ENCODE measurements at places on chromosomes 11 and 22. TPM values are rescaled to one million over a fixed set of nuclear protein-coding genes. Genes with fewer than 3 reads are reported as not detected.

Gene PHRF1
- 55.6 TPM for total RNA-seq

Gene TRIM6
- 0.19 TPM for total RNA-seq

Gene GUCY1A2
- 0.08 TPM for total RNA-seq

Gene YPEL4
- not detected for total RNA-seq

Gene KRTAP5-9
- not detected for total RNA-seq

Gene SBF1
- 84.2 TPM for total RNA-seq

Gene OR51B5
- total RNA-seq = not detected

Gene BDNF
- total RNA-seq = not detected

Gene SCGB1D2
- total RNA-seq = not detected

Gene B4GAT1
- total RNA-seq = 12.9 TPM

Gene DKK3
- not detected for total RNA-seq

Gene NXPE1
- not detected for total RNA-seq

Gene MRGPRE
- not detected for total RNA-seq

Gene NRIP3
- 2.2 TPM for total RNA-seq

Gene USP28
- 66.8 TPM for total RNA-seq

Gene PGA5
- not detected for total RNA-seq

Gene MMP12
- total RNA-seq = not detected

Gene APOL5
- total RNA-seq = not detected

Gene OR5B21
- 3.6 TPM for total RNA-seq

Gene KRTAP5-7
- not detected for total RNA-seq

Gene C11orf87
- total RNA-seq = not detected

Gene CHEK2
- total RNA-seq = 40.1 TPM

Gene SLC17A6
- total RNA-seq = not detected

Gene GNB1L
- total RNA-seq = 10.8 TPM

Gene ADM2
- total RNA-seq = 1.3 TPM

Gene MAJIN
- 1.1 TPM for total RNA-seq

Gene SLC25A18
- total RNA-seq = not detected
